NCI-H774 (cell line): ENCODE measurements at places on chromosomes 1 and 21.

DNA sequence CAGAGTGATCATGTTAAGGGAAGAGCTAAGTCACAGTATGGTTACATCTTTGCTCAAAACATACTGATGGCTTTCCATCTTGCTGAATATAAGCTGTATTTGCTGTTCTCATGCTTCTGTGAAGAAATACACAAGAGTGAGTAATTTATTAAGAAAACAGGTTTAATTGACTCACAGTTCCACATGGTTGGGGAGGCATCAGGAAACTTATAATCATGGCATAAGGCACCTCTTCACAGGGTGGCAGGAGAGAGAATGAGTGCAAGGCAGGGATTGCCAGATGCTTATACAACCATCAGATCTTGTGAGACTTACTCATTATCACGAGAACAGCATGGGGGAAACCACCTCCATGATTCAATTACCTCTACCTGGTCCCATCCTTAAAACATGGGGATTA, 24.4 kb upstream of the RGS5 start:
- DNase-seq, result no peak

- DNase-seq, result no peak
Observed at GRCh38 chr1:225581186-225581585, 71.7 kb downstream of the ENAH start.

GRCh38 chr1:200238311-200238710, 171.5 kb downstream of the ZNF281 start:
- no peak for DNase-seq

DNA sequence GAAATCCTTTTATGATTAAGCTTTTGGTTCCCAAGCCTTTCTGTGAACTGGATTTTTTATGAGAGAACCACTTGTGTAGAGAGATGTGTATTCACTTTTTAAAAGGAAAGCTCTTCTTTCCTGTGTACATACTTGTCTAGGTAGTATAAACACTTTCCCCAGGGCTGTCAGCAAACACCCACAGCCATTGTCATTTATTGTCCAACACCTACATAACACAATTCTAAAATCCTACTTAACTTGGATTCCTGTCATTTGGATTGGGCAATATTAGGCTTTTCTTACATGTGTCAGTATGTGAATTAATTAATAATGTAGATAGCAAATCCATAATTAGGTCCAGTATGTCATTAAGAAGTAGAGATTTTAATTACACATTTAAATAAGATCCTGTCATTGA, 12.3 kb downstream of the DDX20 start:
- no peak for DNase-seq

DNA sequence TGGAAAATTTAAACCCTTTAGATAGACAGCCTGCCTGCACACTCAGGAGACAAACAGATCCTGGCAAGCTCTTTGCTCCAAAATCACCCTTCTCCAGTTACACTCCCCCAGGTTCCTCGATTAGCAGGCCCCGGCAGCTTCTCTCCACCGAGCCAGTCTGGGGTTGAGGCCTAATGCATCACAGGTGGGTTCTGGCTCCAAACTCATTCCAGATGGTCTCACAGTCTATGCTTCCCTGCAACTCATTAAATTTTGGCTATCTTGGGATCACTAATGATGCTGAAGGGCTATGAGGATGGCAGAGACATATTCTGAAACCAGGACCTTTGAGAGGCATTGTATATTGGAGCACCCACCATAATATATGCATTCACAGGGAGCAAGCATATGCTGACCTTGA, 559.8 kb upstream of the USP24 start:
- no peak for DNase-seq

DNA sequence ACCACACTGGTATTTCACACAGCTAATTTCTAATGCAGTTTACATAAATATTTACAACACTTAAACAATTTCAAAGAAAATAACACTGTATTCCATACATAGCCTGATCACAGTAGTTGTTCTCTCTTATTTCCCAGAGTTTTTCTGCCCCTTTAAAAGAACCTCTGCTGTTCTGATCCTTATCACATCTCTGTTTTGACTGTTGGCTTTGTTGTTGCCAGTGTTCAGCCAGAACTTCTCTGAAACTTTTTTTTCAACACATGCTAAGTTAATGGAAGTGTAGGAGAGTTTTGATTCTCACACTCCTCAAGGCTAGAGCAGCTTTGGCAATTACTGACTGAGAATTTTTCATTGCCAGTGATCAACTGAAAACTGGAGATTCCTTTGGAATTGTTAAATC, 11.1 kb downstream of the SELE start:
- no peak for DNase-seq
